GM12891 (cell line): ENCODE measurements at places on chromosomes 16 and 17.
A peak's percentile ranks its signal among the peaks of the same experiment; 100 is the strongest.

DNA sequence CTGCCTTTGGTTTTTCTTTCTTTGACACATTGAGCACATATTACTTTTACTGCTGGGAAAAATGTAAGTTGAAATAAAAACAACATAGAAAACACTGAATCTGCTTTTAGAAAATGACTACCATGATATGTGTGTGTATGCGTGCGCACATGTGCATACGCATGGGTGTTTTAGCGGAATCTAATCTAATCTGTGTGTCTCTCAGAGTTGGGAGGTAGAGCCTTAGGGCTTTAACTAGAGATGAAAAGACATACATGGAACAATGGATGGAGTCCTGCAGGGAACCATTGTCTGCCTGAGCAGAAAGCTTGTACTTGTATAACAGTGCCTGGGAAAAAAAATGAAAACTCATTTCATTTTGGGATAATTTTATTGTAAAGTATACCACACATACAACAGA is 12.4 kb downstream of the SLFN5 start:
- DNase-seq = no peak

DNA sequence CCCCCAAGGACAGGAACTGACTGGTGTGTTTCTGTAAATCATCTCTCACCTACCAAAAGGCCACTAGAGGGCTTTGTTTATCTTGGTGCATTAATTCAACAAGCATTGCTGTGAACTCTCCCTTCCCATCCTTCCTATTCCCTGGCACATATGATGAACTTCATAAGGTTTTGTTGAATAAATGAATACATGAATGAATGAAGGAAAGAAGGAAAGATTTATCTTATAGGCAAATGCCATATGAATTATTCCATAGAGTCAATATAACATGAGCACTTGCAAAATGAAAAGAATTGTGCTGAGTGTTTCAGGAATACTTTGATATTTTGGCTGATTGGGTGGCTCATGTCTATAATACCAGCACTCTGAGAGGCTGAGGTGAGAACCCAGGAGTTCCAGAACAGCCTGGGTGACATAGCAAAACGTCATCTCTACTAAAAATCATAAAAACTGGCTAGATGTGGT is 4.3 kb downstream of the SPDYE4 start:
- peak; percentile 38 for DNase-seq

DNA sequence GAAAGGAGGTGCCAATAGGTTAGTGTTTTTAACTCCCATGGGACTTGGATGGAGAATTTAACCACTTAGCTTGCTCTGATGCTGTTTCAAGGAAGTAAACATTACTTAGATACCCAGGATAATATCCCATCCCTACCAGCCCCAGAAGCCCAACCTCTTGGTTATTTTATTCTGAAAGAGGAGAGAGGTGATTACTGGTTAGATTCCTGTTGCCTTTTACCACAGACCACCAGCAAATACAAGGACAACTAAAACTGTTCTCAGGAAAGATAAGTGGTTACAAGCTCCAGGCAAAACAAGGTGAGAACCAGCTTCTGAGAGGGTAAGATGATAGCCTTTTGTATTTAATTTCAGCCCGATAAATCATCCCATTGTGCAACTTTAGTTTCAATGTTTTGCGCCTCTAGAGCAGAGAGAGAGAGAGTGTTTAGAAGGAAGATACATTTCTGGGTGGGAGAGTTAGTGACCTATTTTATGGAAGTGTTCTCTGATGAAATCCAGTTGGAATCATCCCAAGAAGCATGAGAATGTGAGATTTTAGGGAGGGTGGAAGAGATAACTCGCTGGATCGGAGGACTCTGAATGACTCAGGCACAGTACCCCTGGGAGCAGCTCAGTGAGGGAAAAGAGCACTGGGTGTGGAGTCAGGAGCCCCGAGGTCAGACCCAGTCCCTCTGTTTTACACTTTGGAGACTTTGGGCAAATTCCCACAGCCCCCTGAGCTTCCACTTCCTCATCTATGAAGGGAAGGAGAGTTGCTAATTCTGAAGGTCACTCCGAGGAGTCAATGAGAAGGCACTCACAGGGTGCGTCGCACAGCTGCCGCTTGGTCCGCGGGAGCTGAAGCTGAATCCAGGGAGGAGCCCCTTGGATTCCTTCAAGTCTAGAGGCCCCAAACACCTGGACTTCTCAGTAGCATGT is 12.1 kb downstream of the GLP2R start:
- no peak for DNase-seq

DNA sequence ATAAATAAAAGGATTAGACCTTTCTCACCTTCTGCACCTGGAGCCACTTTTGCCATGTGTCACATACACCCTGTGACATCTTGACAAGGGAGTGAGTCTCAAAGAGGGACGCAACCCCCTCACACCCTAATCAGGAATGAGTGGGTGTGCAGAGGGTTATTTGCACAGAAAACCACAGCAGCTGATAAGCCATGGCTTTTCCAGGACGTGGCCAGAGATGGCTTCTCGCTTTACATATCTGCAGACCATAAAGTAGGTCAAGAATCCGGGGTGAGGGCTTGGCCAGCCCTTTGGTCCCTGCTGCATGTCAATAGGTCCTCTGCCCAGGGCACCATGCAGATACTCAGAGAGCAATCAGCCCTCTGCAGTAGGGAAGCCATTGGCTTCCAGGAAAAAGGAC is 2.4 kb upstream of the CD300LF start:
- DNase-seq = no peak

DNA sequence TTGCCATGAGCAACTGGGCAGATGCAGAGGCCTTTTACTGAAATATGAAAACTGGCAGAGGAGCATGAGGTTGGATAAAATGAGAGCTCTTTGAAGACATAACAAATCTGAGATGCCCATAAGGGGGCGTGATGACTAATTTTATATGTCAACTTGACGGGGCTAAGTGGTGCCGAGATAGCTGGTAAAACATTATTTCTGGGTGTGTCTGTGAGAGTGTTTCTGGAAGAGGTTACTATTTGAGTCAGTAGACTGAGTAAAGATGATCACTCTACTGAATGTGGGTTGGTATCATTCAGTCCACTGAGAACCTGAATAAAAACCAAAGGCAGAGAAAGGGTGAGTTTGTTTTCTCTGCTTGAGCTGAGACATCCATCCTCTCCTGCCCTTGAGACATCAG is 454.2 kb downstream of the NPIPA7 start:
- DNase-seq = no peak

GRCh38 chr16:29306943-29307597 is 99.4 kb downstream of the NPIPB11 start:
- no peak for DNase-seq

DNA sequence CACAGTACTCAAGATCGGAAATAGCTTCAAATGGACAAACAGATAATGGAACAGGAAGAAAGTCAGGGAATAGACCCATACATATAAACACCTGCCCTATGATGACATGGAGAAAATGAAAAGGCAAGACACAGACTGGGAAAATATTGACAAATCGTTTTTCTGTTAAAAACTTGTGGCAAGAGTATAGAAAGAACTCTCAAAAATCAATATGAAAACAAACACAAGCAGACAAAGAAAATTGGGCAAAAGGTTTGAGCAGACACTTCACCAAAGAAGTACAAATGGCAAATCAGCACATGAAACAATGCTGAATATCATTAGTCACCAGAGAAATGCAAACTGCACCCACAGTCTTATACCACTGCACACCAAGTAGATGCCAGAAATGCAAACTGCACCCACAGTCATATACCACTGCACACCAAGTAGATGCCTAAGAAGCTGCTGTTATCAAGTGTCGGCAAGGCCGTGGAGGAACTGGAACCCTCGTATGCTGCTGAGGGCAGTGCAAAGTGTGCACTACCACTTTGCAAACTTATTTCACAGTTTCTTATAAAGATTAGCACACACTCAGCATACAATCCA is 123.5 kb upstream of the CHMP6 start:
- DNase-seq = no peak

GRCh38 chr16:10964891-10965326 is 20.5 kb downstream of the CLEC16A start:
- DNase-seq = no peak

- no peak for DNase-seq
Observed at GRCh38 chr16:83117810-83118209, 491.0 kb downstream of the CDH13 start.

GRCh38 chr16:66849021-66849420 is 4.8 kb downstream of the CA7 start:
- no peak for DNase-seq

DNA sequence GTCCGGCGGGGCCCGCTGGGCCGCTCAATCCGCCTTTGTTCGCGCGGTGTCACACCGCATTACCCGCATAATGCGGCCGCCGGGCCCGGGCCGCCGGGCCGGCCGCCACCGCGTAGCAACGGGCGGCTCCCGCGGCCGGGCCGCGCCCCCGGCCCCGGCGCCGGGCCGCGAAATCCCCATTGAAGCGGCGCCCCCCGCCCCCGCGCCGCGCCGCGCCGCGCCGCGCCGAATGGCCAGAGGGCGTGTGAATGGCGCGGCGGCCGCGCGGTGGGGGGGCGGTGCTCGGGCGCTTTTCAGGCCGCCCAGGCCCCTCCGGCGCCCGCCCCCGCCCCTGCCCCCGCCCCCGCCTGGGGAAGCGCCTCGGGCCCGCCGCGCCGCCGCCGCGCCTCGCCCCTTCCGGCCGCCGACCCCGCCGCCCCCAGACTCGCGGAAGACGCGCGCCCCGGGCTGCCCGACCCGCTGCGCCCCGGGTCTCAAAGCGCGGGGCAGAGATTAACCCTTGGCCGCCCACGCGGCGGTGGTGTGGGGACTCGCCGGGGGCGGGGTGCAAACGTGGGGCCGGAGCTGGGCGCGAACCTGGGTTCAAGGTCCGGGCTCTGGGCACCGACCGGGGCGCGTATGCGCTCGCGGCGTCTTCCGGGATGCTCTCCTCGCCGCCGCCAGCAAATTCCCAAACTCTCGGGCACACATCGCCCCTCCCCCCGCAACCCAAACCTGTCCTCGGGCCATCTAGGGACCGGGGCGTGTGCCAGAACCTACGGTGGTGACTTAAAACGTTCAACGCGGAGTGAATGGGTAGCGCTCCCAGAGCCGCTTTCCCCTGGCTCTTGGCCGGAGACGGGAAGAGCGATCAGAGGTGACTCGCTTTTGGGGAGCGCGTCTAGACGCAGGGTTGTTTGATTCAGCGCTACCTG is 46.7 kb downstream of the WNT3 start:
- DNase-seq = no peak

GRCh38 chr16:4927661-4928060 is 9.3 kb downstream of the PPL start:
- no peak for DNase-seq

GRCh38 chr17:21842332-21843317 is 150.3 kb downstream of the KCNJ18 start:
- DNase-seq = no peak

GRCh38 chr16:53518550-53519416 is 15.8 kb upstream of the AKTIP start:
- DNase-seq = peak; percentile 68

GRCh38 chr17:8643855-8644506 is 13.5 kb upstream of the MYH10 start:
- no peak for DNase-seq

DNA sequence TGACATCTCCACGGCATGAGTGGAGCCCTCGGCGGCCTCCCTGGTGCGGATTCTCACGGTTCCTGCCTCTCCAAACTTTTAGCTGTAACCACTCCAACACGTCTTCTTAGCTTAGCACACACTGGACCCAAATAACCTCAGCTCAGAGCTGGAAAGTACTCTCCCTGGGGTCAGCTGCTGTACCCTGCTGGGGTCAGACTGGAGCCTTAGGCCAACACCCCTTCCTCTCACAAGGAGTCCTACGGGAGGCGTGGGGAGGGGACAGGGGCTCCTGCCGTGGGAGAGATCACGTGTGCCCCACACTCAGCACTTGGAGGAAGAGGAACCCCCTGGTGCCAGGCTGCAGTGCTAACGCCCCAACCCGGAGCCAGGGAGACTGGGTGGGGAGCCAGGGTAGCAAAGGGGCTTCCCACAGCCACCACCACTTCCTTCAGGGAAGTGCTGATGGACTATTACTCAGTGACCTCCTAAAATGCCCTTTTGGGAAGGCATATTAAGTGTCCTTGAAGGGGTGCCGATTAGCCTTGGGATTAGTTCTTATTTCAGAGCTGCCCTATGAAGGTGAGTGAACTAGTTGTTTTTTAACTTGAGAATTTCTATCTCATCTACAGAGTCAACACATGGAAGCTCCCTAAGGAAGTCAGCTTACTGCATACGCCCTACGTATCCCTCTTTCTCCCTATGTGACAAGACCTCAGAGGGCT is 124.0 kb downstream of the HIC1 start:
- DNase-seq = no peak

- DNase-seq = no peak
Observed at GRCh38 chr17:57938061-57938502, 17.1 kb downstream of the CUEDC1 start.

GRCh38 chr16:25709213-25709612 is 17.5 kb downstream of the HS3ST4 start:
- DNase-seq = no peak

DNA sequence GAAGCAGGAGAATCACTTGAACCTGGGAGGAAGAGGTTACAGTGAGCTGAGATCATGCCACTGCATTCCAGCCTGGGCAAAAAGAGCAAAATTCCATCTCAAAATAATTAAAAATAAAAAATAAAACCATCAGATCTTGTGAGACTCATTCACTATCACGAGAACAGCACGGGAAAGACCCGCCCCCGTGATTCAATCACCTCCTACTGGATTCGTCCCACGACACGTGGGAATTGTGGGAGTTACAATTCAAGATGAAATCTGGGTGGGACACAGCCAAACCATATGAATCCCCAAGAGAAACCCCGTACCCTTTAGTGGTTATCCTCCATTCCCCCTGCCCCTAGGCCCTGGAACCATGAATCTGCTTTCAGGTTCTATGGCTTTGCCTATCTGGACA is 15.4 kb upstream of the MGAT5B start:
- no peak for DNase-seq

GRCh38 chr17:38605841-38606645 is at the start of gene SRCIN1:
Gene SRCIN1 (minus strand): TSS chr17:38605952. CDS start chr17:38605705, 247 bp downstream.
- DNase-seq = peak; percentile 67

GRCh38 chr16:31094088-31094423 is 541 bp downstream of the VKORC1 start:
- DNase-seq = no peak

- DNase-seq = no peak
Observed at GRCh38 chr17:79465011-79465680, 145.7 kb downstream of the RBFOX3 start.
